ENCODE measurements at places on chromosomes 1 and 21.

DNA sequence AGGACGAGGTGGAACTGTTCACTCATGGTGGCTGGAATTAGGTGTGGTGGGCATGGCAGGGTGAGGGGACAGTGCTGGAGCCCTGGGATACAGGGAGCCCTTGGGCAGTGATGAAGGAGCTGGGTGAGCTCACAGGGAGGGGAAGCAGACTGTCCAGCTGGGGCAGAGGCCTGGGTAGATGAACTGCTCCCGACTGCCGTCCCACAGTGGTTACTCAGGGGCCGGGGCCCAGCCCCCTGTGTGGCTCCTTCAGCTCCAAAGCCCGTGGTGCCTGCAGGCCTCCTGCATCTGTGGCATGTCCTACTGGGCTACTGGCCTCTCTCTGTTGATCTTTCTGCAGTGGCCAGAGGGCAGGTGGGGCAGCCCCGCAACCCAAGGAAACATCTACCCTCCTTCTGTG lies 661.1 kb downstream of the NPHP4 start:
- DNase-seq = no peak

DNA sequence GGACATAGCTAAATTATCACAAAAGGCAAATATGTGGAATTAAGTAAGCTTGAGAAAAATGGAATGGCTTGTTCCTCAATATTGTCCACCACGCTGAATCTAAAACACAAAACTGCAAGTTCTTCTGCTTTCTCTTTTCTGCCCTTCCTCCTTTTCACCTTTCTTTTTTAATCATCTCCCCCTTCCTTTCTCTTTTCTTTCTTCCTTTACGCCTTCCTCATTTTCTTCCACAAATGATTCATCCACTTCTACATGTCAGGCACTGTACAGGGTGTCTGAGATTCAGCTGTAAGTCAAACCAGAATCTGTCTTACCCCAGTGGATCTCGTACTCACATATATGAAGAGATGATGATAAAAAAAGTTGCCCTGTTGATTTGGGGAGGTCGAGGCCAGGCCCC lies 1182.5 kb downstream of the MRPL39 start:
- DNase-seq = no peak

- DNase-seq = no peak
These were observed 84.7 kb upstream of the IRF2BP2 start for GRCh38 chr1:234694661-234695060.

DNA sequence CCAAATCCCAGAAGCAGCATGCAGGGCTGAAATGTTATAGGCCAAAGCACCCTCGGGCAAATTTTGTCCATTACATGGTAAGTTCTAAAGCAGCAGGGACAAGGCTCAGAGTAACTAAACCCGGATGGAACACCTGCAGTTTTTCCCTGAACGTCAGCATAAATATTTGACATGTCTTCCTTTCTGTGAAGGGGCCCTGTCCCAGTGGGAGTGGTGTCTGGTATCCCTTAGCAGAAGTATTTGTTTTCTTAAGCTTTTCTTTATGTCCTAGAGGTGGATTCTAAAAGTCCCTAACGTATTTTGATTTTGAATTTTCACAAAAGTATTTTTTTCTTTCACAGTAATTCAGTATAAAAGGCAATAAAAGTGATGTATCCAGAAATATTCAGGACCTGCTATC lies 223.9 kb downstream of the ST6GALNAC3 start:
- no peak for DNase-seq

- no peak for DNase-seq
These were observed 34.1 kb downstream of the DDX20 start for GRCh38 chr1:111789666-111790316.

GRCh38 chr21:26717146-26717739 lies 128.0 kb downstream of the ADAMTS1 start:
- no peak for DNase-seq

DNA sequence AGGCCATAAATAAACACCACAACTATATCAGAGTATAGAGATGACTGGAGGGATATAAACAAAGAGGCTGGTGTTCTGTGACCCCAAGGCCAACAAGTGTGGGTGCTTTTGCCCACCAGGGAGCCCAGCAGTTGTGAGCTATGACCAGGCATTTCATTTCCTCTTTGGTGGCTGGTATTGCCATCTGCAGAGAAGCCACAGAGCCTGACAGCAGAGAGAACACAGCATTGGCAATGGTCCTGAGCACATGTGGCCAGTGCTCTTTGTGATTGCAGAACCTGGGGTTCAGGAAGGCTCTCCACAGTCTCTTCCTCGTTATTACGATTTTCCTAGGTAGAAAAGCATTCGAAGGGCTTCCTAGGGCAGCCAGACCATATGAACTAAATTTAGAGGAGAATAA lies 112.3 kb downstream of the TM2D1 start:
- no peak for DNase-seq

- no peak for DNase-seq
These were observed 134.9 kb upstream of the B3GALT2 start for GRCh38 chr1:193321242-193321840.

DNA sequence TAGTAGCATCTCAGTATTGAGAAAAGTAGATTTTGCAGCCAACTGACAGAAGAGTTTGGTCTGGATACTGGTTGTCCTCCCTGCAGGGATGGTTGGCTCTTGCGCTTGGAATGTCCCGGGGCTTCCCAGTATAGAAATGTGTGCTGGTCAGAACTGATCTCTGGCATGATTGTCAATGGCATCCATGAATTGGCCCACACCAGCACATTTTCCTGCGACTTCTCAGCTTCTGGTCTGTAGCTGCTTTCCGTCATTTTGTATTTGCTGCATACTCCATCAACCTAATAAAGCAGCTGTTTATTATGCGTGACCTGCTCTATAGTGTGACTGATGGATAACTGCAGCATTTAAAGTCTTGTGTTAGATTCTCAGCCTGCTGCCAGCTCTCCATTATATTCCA lies 203.7 kb downstream of the S1PR1 start:
- no peak for DNase-seq

GRCh38 chr1:241660424-241660972 lies 8.4 kb downstream of the WDR64 start:
- no peak for DNase-seq

- no peak for DNase-seq
These were observed 32.6 kb upstream of the FNBP1L start for GRCh38 chr1:93415296-93415695.

- DNase-seq = no peak
These were observed 6.2 kb upstream of the C1orf74 start for GRCh38 chr1:209790286-209791193.
